Esophagus squamous epithelium (tissue), 5 donors: ENCODE measurements at places on chromosomes 2 and 18. TPM values are rescaled to one million over a fixed set of nuclear protein-coding genes. Genes with fewer than 3 reads are reported as not detected.

DNA sequence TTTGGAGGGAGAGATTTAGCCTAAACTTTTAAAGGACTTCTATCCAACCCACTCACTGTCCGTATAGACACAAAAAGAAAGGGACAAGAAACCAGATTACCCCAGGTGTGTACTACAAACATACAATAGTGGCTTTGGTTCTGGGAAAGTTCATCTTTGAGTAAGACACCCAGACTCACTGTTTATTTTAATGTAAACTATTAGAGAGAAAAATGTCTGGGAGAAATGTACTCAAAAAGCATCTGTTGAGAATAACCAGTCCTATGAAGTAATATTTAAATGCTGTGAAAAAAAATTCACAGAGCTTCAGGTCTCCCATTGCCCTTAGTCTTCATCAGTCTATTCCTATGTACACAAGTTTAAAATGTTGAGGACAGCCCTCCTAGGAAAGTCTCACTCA is 107.5 kb downstream of the SLC8A1 start:
- H3K4me1 ChIP-seq: no peaks in the 10 kb centered on the region
- no peak for DNase-seq
- no peaks in the 10 kb centered on the region for H3K27me3 ChIP-seq
- no peak overlapping the region for H3K27ac ChIP-seq
- H3K4me3 ChIP-seq: no peak overlapping the region

DNA sequence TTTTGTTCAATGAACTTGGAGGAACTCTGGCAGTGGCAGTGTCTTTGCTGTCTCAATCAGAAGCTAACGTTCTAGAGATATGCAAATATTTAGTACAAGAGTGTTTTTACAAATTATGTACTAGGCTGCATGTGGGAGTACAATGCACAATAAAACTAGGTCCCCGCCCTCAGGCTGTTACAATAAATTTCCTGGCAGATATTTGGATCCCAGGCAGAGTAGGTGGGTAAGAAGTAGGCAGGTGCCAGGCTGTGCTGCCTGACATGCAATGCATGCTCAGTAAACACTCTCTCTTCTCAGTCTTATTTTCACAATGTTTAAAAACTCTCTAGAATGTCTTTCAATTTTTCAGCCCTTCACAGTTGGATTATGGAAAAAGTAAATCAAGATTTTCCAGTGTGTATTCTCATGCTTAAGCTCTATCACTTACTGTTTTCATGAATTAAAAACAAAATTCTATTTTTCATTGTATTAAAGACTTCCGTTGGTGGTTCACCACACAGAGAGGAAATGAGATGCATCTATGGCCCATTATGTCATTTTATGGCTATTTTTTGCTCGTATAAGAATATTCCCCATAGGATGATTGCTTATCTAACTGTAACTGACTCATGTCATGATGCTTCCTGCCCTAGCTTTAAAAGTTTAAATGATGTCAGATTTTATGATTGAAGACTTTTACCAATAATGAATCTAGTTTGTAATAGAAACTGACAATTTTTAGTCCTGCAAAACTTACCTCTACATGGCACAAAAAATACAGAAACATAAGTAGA is 346.1 kb downstream of the RND3 start:
- no peaks in the 10 kb centered on the region for H3K36me3 ChIP-seq
- H3K4me1 ChIP-seq: no peaks in the 10 kb centered on the region
- no peak overlapping the region for H3K4me3 ChIP-seq

DNA sequence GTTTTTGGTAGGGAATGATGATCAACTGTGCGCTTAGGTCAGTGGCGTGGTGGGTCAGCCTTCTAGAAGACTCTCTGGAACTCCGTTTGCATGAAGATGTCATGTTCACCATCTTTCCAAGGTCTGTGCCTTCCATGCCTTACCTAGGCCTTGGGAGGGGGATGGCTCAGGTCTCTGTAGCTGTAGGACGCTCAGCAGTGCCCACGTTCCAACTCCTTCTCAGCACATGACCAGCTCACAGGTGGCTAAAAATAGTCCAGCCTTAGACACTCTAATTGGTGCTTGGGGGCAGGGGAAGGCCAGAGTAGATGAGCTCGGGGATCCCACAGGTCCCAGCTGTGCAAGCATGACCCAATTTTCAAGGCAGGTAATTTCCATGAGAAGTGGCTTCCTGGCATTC is 42.3 kb upstream of the TEX51 start:
- H3K36me3 ChIP-seq: no peaks in the 10 kb centered on the region
- H3K4me1 ChIP-seq: no peaks in the 10 kb centered on the region
- H3K4me3 ChIP-seq: no peak overlapping the region
- no peaks in the 10 kb centered on the region for H3K27me3 ChIP-seq

ST6GAL2 gene
- 5.7 TPM for total RNA-seq

GRCh38 chr2:169714699-169715098 is 18.9 kb upstream of the KLHL23 start:
- peaks cover 7% of the 10 kb centered on the region for H3K4me1 ChIP-seq
- H3K27me3 ChIP-seq: no peaks in the 10 kb centered on the region
- no peak for DNase-seq

DNA sequence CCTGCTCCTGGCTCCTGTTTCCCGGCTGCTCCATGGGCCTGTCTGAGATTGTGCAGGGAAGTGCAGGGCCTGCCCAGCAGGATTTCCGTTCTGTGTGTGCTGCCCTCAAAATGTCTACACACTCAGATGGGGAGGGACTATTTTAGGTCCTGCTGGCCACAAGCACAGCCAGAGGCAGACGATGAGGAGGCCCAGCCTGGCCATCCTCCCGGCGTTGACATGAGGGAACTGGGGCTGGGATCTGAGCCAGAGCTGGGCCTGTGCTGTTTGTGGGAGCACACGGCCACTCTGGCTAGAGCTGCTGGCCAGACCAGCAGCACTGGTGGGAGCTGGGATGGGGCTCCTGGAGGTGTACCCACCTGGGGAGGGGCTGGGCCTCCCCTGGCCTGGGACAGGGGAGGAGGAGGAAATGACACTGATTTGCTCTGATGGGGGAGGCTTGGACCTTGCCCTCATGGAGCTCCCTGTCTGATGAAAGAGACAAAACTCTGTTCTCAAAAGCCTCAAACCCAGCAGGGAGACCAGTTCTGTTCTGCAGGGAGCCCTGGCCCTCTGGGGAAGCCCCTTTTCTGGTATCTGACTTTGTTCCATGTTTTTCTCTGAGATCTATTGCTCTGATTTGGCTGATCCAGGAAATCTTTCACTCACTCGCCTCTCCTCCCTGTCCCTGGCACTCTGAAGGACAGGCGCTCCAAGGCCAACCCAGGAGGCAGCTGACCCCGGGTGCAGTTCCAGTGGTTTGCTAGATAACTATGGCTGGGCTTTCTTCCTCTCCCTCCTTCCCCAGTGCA is 161.8 kb downstream of the DYSF start:
- no peaks in the 10 kb centered on the region for H3K27me3 ChIP-seq
- DNase-seq: no peak
- H3K4me3 ChIP-seq: no peak overlapping the region
- H3K36me3 ChIP-seq: no peaks in the 10 kb centered on the region

SLC30A3 gene
- total RNA-seq: not detected

DNA sequence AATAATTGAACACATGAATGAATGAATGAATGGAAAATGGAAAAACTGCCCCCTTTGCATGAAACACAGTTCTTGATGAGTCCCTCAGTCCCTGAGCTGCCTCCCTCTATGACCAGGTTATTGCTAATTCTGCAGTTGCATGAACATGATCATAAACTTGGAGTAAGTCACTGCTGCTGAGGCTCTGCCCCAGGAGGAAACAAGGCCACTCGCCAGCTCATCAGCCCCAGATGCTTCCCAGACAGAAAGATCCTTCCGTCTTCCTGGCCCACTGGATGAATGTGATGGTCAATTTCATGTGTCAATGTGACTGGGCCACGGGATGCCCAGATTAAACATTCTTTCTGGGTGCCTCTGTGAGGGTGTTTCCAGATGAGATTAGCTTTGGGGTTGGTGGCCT is 16.4 kb downstream of the GPR45 start:
- no peak for DNase-seq
- H3K36me3 ChIP-seq: no peaks in the 10 kb centered on the region
- H3K4me1 ChIP-seq: no peaks in the 10 kb centered on the region
- no peak overlapping the region for H3K4me3 ChIP-seq
- no peaks in the 10 kb centered on the region for H3K27me3 ChIP-seq

GRCh38 chr2:218981390-218981880 is 3.5 kb downstream of the FEV start:
- no peaks in the 10 kb centered on the region for H3K36me3 ChIP-seq
- DNase-seq: no peak
- H3K4me3 ChIP-seq: peak overlapping the region; percentile 59
- H3K27me3 ChIP-seq: peaks cover 100% of the 10 kb centered on the region
- no peak overlapping the region for H3K27ac ChIP-seq

DHRS9 gene
- 2.1 TPM for total RNA-seq

DNA sequence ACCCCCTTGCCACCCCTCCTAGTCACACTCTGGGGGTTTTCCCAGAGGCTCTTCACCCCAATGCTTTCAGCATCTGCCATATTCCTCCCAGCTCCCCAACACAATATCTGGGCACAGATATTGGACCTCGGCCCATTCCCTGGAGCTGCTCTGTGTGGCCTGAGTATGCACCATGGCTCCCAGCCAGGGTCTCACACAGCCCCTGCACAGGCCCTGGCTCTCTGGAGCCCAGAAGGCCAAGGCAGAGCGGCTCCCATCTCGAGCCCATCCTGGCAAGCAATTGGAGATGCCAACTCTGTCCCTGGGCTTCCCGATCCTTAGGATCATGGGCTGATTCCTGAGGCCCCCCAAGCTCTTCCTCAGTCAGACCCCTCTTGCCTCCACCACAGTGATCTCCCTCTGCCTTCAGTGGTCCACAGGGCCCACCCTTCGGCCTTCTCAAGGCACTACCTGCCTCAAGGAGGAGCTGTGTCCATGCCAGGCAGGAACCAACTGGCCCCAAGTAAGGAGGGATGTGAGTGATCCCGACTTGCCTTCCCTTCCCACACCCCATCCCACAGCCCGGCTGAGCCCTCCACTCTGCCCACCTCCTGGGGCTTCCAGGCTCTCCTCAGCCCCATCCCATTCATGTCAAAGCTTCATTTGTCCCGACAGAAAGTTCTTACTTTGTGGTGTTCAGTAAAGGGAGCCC is 62.7 kb downstream of the ADD2 start:
- H3K4me3 ChIP-seq: no peak overlapping the region
- no peaks in the 10 kb centered on the region for H3K36me3 ChIP-seq
- no peak overlapping the region for H3K27ac ChIP-seq
- DNase-seq: no peak
- no peaks in the 10 kb centered on the region for H3K4me1 ChIP-seq
- no peaks in the 10 kb centered on the region for H3K27me3 ChIP-seq

DNA sequence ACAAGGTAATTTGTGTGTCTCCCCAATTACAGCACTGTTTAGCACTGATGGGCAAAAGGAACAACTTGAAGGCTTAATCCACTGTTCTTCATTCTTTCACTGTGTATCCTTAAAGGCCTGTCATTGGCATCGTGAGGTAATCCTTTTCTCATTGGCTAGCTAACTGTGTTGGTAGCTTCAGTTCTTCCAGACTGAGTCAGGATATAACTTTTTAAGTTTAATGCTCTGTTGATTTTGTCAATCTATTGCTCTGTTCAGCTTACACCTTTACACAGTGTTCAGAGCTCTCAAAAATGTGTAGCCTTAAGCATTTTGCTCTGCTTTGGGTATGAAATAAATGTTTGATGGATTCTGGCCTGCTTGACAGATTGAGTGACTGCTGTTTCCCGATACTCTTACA is 148.2 kb downstream of the KIAA1328 start:
- H3K4me1 ChIP-seq: no peaks in the 10 kb centered on the region
- H3K27me3 ChIP-seq: no peaks in the 10 kb centered on the region
- DNase-seq: no peak
- no peak overlapping the region for H3K27ac ChIP-seq
- no peak overlapping the region for H3K4me3 ChIP-seq

- no peaks in the 10 kb centered on the region for H3K4me1 ChIP-seq
- no peak overlapping the region for H3K4me3 ChIP-seq
- H3K27me3 ChIP-seq: no peaks in the 10 kb centered on the region
- no peaks in the 10 kb centered on the region for H3K36me3 ChIP-seq
- no peak overlapping the region for H3K27ac ChIP-seq
Measured at GRCh38 chr2:136582628-136583205, 182.6 kb upstream of the THSD7B start.

DNA sequence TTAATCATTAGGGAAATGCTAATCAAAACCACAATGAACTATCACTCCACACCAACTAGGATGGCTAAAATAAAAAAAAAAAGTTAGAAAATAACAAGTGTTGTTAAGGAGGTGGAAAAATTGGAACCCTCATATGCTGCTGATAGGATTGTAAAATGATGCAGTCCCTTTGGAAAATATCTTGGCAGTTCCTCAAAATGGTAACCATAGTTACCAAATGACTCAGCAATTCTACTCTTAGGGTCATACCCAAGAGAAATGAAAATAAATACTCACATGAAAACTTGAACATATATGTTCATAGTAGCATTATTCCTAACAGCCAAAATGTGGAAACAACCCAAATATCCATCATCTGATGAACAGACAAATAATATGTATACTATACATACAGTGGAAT is 15.7 kb upstream of the ACVR2A start:
- H3K4me3 ChIP-seq: no peak overlapping the region
- DNase-seq: no peak
- no peaks in the 10 kb centered on the region for H3K36me3 ChIP-seq
- H3K4me1 ChIP-seq: peaks cover 3% of the 10 kb centered on the region
- H3K27ac ChIP-seq: no peak overlapping the region
- no peaks in the 10 kb centered on the region for H3K27me3 ChIP-seq
